RPMI7951 (cell line): ENCODE measurements at places on chromosomes 4 and X. TPM values are rescaled to one million over a fixed set of nuclear protein-coding genes. Genes with fewer than 3 reads are reported as not detected.

DNA sequence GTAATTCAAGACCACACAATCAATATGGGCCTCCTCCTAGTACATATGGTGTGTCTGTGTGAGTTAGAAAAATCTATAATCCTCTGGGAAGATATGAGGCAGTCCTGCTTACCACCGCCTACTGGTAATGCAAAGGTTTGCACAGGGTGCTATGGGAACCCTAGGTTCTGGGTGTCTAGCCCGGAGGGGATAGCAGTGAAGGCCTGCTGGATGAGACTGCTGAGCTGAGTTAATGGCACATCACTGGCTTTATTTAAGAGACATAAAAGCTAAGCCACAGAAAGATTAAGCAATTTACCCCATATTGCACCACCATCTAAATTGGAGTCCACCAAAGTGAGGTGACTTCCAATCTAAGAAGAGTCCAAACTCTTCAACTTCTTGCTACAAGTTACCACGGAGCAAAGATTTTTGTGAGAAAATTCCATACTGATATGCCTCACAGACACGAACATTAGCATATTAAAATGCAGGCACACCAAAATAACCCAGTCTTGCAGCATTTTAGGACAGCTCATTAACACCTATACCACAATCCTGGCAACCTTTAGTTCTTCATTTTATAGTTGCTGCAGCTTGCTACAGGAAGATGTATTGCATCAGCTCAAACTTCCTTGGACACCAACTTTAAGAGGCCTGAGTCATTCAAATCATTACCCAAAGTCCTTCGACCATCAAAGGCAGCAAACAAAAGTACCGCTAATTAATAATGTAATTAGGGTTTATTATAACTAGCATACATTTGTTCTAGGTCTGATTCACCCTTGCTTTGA is 13.7 kb downstream of the DGKK start:
- DNase-seq: no peak

DNA sequence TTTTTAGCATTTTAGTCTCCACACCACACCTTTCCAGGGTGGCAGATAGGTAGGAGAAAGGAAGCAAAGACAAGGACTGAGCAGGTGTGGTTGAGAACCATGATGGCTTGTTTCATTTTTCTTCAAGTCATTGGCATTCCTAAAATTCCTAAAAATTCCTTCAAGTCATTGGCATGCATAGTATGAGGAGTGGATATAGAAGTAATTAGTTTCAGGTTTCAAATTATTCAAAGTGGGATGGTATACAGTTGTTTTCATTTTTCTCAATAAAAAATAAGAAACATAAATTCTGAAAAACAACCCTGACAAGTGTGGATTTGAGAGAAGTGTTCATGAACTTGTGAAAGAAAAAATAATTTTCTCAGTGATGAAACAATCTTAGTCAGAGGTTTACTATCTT is 22.3 kb upstream of the HERC3 start:
- no peak for DNase-seq

DNA sequence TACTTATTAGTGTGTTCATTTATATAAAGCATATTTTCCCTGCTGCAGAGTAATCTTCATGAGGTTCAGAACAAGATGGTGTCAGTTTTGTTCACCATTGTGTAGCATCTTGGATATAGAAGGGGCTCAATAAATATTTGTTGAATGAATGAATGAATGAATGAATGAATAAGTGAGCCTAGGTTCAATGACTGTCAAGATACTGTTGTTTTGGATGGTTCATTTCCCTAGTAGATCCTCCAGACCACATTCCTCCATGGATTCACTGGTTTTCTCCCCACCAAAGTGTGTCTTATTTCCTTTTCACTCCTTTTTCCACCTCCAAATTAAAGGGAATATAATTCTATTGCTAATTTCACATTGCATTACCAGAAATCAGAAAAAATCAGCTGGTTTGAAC is 2.1 kb upstream of the OCIAD2 start:
- DNase-seq: no peak

GRCh38 chr4:85491527-85491926 is 16.6 kb downstream of the ARHGAP24 start:
- DNase-seq: no peak

Gene TCEAL3
- total RNA-seq: 17.8 and 18.0 TPM in 2 replicates
